DMS 273 treated with DMSO at 0.1 percent for 48 hours (cell line): ENCODE measurements at places on chromosomes 12 and 14.

- DNase-seq: no peak
Observed at GRCh38 chr14:85421186-85421877, 108.6 kb upstream of the FLRT2 start.

GRCh38 chr12:58139894-58140293 lies 198.5 kb downstream of the ATP23 start:
- DNase-seq: no peak

GRCh38 chr12:64452559-64453329 lies 824 bp downstream of the TBK1 start:
- no peak for DNase-seq

DNA sequence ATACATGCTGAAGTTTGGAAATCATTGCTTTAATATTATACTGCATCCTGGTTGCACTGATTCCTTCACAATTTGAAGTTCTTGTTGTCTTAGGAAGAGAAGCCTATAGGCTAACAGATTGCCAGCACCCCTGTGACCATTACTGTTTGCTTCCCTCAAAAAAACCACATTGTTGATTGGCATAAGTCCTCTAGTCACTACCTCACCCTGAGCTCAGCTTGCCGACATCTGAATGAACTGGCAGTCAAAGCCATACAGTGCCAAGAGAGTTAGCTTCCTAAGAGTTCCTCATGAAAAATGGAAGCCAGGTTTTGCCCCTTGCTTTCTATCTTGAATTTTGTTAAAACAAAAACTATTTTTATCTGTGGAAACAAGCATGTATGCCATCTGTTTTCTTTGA lies 276.1 kb downstream of the SYT1 start:
- DNase-seq: no peak

- no peak for DNase-seq
Observed at GRCh38 chr14:68759017-68759560, 33.8 kb downstream of the ZFP36L1 start.

DNA sequence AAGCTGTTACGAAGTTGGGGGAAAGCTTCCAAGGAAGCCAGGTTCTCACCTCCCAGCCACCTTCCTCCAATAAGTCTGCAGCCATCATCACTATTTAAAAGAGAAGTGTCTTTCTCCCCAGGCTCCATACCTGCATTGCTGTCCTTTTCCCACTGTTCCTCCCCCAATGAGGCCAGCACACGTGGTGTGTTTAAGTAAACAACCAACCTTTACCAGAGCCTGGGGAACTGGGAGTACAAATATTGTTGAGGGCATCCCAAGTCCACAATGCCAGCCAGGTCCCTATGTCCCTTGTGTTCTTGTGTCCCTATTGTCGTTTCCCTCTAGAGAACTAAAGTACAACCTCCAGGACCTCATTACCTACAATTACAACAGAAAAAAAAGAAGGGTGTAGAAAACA lies 49.2 kb upstream of the PNMA1 start:
- DNase-seq: no peak

- DNase-seq: no peak
Observed at GRCh38 chr14:31200702-31200990, 6.9 kb downstream of the HECTD1 start.
